ENCODE measurements at places on chromosomes 3 and 15.
A peak's percentile ranks its signal among the peaks of the same experiment; 100 is the strongest.

DNA sequence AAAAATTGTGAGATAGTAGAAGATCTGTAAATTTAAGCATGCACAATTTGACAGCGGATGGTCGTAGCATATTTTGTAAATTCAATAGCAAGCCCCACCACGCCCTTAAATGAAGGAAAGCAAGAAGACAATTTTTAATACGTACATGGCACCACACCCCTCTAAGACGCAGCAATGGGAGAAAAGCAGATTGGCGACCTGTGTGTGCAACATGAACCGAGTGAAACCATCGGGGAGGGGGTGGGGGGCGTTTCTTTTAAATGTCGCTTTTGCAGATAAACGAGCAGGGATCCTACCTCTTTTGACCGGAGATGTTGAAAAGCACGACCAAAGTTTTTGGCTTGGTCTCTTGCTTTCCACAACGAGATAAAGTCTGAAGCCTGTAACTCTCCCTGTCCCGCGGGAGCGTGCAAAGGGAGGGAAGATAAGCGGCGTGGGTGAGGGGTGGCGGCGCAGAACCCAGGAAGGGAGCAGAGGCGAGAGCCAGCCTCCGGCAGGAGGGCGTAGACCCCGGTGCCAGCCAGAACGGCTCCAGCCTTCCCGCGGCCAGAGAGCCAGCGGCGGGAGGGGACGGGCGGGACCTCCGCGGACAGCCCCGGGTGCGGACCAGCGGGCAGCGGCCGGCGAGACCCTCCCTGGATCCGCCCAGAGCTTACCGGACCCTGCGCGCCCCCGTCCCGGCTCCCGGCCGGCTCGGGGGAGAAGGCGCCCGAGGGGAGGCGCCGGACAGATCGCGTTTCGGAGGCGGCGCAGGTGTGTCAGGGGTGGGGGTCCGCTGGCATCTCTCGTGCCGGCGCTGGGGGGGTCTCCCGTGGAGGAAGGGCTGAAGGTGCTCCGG, at the start of gene CHL1:
Gene CHL1 (plus strand): TSS at position 453 of the 838 bp plus-strand sequence. CDS start 123,014 bp downstream, outside the sequence.
- no peak for DNase-seq

GRCh38 chr3:16370872-16371740, 106.1 kb downstream of the OXNAD1 start:
- DNase-seq = no peak

- no peak for DNase-seq
Measured at GRCh38 chr3:193452338-193452737, 73.8 kb upstream of the ATP13A5 start.

- no peak for DNase-seq
Measured at GRCh38 chr3:101036213-101036618, 43.0 kb upstream of the ABI3BP start.

- peak; percentile 35 for DNase-seq
Measured at GRCh38 chr15:101242160-101242998, 9.5 kb downstream of the CHSY1 start.

- no peak for DNase-seq
Measured at GRCh38 chr3:161295325-161295724, 74.2 kb downstream of the NMD3 start.

DNA sequence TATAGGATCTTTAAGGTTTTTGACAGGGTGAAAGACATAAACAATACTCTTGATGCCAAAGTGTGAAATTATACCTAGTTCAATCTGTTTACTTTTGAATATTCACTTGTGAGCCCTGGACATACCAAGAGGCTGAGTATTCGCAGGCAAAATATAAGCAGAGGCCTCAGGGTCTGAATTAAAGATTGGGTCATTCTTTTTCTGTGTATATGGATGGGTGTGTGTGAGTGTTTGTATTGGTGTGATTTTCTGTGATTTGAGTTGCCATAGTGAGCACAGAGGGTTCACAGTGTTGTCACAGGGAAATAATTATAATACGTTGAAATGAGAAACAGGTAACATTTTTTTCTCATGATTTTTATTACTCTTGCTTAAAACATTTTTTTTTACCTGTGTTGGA, 770.7 kb upstream of the ALCAM start:
- no peak for DNase-seq

- DNase-seq = no peak
Measured at GRCh38 chr3:160931474-160931873, 173.7 kb downstream of the B3GALNT1 start.

GRCh38 chr3:80771085-80771484, 990.4 kb downstream of the GBE1 start:
- DNase-seq = no peak

GRCh38 chr3:122469659-122470058, 45.1 kb downstream of the KPNA1 start:
- DNase-seq = no peak

GRCh38 chr15:66629817-66630576, 64.2 kb upstream of the LCTL start:
- no peak for DNase-seq

- DNase-seq = no peak
Measured at GRCh38 chr3:144102421-144102820, 130.8 kb downstream of the DIPK2A start.

All from activated CD4-positive, alpha-beta T cell treated with anti-CD3 and anti-CD28 coated beads for 4 hours (primary cell).